Muscle of back (tissue), 13 donors: ENCODE measurements at places on chromosomes 4 and X. TPM values are rescaled to one million over a fixed set of nuclear protein-coding genes. Genes with fewer than 3 reads are reported as not detected.
A peak's percentile ranks its signal among the peaks of the same experiment; 100 is the strongest.

GRCh38 chr4:145812919-145813318 lies 125.7 kb downstream of the ZNF827 start:
- DNase-seq = no peak

DNA sequence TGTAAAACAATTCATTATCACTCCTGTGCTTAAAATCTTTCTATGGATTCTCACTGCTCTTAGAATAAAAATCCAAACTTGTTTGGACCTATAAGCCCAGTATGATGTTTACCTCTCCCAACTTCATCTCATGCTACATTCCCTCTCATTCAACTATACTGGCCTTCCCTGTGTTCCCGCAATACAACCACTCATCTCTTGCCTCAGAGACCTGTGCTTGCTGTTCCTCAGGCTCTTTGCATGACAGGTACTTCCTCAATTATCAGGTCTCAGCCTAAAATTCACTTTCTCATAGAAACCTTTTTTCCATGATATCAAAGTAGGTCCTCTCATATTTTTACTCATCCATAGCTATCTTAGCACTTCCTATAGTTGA lies 71.7 kb downstream of the ENOX2 start:
- DNase-seq = no peak

NAA11 gene
- polyA plus RNA-seq = 0.34 TPM

- DNase-seq = no peak
Observed at GRCh38 chrX:3216581-3217180, 129.8 kb downstream of the MXRA5 start.

SOWAHD gene
- 0.61 TPM for polyA plus RNA-seq

GRCh38 chr4:174935607-174936006 lies 17.4 kb downstream of the ADAM29 start:
- DNase-seq = no peak

PDLIM3 gene
- 636 TPM for polyA plus RNA-seq

DNA sequence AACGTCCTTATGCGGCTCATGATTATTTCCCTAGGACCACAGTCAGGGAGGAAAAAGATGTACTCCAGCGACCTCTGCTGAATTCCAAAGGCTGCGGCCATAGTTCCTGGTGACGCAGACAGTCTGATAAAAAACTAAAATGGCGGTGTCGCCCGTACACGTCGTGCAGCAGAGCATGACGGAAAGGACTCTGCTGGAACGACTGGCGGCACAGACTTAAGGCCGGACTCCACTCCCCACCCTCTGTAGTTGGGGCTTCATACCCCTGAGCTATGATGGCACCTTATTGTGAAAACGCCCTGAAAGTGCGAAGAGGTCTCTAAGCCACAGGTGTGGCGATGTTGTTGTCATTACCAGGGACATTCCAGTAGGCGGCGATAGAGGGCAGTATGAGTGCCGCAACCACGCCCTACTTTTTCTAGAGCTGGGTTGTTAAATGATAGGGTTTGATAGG lies 90.0 kb upstream of the EDA2R start:
- peak; percentile 43 for DNase-seq

- DNase-seq = no peak
Observed at GRCh38 chr4:147326591-147326990, 154.3 kb upstream of the EDNRA start.

- DNase-seq = no peak
Observed at GRCh38 chr4:70666369-70666768, at the start of gene JCHAIN. TSS of gene JCHAIN (minus strand) at chr4:70666508. CDS start at chr4:70666490, 18 bp downstream.

DNA sequence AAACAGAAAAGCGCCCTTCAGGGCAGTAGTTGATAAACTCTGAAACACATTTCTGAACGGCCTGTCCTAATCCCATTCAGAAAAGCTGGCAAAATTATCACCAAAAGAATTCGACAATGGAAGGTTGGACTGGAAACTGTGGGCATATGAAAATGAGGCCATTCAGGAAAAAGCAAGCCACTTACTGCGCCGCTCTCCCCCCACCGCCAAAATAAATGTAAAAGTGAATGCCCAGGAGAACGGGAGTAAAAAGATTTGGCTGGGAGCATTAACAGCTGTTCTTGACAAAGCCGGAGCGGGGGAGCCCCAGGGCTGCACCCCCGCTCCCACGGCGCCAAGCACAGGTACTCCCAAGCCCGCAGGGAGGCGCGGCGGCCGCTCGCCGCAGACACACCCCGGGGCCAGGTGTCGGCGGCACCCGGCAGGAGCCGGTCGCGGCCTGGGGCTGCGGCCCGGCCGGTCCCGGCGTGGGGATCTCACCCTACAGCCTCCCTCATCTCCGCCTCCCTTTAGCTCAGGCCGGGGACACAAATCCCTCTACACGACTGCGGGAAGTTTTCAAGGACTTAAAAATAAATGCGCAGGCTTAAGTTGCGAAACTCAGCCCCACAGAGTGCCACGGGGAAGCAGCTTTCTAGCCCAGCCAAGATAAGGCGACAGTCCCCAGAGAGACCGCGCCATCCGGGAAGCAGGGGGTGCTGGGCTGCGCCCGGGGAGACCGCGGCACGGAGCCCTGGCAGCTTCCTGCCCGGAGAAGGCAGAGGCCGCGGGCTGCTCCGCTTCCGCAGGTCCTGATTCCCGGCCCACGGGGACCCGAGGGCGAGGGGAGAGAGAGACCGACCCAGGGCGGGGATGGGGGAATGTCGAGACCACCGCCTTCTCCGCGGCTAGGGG lies 593 bp downstream of the SH3RF1 start:
- DNase-seq = peak; percentile 62

DNA sequence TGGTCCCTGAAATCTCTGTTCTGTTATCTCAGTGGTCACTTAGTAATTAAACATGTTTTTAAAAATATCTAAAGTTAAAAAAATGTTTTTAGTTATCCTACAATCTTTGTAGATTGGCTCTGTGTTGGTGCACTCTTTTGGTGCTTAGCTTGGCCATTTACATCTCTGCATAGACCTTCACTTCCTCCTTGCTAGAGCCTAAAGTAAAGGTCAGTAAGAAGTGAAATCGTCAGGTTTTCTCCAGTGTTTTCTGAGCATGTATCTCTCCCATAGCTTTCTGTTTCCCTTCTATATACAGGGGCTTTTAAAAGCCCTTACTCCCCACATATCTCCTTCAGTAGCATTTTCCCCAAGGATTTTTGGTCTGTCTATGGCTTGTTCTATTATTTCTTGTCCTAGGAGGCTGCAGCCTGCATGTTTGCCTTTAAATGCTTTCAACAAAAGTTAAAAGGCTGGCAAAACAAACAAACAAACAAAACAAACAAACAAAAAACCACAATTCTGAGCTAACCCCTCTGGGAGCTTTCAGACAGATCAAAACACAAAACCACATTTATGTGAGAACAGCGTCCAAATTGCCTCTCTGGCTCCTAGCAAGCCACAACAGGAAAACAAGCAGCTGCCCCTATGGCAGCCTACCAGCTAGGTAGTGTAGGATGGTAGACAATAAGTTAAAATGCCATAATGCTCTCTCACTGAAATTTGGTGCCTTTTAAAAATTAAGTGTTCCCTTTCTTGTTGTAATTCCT lies 27.3 kb upstream of the GPRASP2 start:
- DNase-seq = no peak

DNA sequence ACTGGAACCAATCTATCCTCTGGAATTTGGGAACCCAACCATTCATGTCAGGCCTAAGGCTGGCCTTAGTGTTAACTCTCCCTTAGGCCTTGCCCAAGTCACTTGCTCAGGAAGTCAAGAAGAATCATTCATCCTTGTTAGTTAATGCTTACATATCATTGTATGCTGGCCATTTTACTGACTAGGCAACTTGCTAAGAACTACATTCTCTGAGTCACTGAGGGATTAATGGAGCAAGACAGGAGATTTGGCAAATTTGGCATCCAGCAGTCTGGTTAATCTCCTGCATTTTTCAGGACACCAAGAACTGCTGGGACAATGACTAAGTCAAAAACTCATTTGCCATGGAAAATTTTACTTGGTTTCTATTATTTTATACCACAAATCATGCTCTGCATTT lies 115.8 kb upstream of the DDIT4L start:
- DNase-seq = no peak

- no peak for DNase-seq
Observed at GRCh38 chrX:7263961-7264360, 116.0 kb upstream of the PUDP start.

CXCL13 gene
- 4.8 TPM for polyA plus RNA-seq

CXCL1 gene
- 0.35 TPM for polyA plus RNA-seq

DNA sequence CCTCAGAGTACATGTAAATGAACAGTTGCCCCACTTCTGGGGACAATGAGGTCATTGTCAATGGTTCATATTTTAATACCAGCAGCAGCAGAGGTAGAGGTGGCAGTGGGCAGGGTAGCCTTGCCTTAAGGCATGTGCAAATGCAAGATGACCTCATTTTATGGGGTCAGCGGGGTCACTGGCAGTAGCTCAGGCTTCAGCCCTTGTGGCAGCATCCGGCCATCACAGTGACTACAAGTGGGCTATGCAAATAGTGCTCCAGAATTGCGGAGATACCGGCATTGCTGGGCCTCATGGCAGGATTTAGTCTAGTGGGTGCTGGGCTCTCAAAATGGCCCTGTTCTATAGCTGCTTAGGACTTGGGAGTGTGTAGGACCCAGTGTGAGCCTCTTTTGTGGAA lies 144.7 kb downstream of the FAM47A start:
- no peak for DNase-seq

DNA sequence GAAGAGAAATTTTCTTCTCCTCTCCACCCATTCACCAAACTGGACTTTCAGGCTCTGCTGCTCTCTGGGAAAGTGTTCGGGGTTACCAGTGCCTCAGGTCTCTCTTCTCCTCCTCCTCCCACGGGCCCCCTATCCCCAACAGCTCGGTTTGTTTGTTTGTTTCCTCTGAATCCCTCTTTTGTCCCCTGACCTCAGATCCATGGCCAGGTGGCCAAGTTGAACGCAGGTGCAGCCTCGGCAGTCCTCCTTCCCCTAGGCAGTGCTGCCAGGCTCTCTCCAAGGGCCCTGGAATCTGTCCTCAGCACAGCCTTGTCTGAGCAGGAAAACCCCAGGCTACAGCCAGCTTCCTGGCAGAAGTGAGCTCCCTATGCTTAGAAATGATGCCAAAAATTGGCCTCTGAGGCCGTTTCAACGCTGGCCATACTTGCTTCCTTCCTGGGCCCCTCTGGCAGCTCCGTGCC lies 60.0 kb downstream of the FHDC1 start:
- DNase-seq = no peak

GRCh38 chr4:178423366-178423765 lies 981.1 kb upstream of the AGA start:
- no peak for DNase-seq

SRPK3 gene
- polyA plus RNA-seq = 184 TPM

DNA sequence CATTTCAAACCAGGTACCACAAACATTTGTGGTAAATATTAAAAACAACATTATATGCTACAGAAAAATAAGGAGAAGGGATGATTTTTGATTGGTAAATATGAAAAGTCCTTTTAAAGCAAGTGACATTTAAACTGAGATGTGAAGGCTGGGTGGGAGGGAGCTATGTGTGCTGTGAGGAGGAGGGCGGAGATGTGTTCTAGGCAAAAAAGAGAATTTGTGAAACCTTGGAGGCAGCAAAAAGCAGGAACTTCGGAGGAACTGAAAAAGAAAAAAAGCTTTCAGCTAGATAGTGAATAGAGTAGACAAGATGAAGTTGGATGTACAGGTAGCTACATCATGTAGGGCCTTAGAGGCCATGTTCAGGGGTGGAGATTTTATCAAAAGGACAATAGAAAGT lies 10.1 kb upstream of the ARAP2 start:
- DNase-seq = no peak

CSAG1 gene
- not detected for polyA plus RNA-seq

DNA sequence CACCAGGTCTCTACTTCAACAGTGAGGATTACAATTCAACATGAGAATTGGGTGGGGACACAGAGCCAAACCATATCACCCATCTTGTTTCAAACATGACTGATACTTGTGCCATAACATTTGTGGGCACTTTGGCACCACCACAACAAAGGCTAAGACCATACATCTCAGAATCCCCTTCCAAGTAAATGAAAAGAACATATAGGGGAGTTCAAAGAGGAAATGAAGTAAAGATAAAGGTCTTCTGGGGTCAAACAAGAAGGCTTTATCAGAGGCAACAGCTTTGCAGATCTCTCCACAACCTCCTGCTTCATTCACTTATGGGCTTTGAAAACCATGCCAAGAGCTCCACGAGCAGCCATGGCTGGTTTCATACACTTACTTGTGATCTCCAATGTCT lies 122.7 kb downstream of the ANKRD50 start:
- no peak for DNase-seq

DNA sequence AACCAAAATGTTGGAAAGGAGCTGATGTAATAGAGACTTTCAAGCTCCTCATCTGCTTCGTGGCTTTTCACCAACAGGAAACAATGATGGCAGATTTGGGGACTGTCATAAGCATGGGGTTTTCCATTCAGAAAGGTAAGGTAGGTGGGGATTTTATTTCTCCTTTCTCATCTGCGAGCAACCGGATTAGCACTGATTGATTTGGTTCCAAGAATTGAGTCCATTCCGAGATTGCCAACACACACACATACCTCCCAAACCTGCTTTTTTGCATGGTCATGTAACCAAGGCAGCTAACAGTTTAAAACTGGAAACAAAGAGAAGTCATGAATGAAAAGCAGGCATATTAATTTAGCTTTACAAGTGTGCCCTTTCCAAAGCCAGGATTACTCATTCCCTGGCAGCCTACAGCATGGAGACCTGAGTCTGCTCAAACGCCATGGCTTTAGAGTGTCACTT lies 63.0 kb upstream of the LNX1 start:
- DNase-seq = peak; percentile 63

GRCh38 chrX:137792214-137792613 lies 226.3 kb downstream of the ZIC3 start:
- DNase-seq = no peak

DNA sequence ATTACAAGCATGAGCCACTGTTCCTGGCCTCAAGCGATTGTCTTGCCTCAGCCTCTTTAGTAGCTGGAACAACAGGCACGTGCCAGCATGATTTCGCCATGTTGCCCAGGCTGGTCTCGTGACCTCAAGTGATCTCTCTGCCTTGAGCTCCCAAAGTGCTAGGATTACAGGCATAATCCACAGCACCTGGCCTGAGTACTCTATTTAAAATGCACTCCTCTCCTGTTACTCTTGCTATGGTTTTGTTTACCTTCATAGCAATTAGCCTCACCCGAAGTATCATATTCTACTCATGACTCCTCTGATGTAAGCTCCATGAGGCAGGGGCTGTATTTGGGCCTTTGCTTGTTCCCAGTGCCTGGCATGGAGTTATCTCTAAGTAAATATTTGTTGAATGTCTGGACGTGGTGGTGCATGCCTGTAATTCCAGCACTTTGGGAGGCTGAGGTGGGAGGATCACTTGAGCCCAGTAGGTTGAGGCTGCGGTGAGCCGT lies 92.5 kb upstream of the SLC34A2 start:
- DNase-seq = no peak

GRCh38 chr4:64251781-64252180 lies 157.5 kb downstream of the TECRL start:
- DNase-seq = no peak

SPANXA1 gene
- not detected for polyA plus RNA-seq

DNA sequence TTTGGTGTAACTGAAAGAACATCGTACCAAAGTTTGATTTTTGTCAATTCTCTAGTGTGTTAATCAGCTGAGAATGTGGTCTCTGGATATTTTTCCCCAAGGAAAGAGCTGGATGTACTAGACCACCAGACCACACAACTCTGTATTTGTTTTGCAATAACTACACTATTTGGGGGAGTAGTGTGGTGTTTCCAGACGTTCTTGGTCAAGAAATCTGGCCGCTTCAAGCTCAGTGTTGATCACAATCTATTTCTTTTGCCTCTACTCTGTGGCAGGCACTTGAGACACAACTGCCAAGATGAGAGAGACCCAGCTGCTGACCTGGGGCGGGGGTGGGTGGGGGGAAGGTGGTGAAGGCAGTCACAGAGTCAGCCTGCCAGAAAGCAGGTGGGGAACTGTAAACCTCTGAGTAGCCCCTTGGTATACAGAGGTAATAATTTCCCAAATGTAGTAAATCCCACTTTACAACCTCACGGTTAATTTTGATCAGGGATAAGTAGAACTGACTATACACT lies 30.6 kb downstream of the PTTG2 start:
- DNase-seq = no peak
